GM23338 (cell line): ENCODE measurements at places on chromosomes 4 and X.
A peak's percentile ranks its signal among the peaks of the same experiment; 100 is the strongest.

DNA sequence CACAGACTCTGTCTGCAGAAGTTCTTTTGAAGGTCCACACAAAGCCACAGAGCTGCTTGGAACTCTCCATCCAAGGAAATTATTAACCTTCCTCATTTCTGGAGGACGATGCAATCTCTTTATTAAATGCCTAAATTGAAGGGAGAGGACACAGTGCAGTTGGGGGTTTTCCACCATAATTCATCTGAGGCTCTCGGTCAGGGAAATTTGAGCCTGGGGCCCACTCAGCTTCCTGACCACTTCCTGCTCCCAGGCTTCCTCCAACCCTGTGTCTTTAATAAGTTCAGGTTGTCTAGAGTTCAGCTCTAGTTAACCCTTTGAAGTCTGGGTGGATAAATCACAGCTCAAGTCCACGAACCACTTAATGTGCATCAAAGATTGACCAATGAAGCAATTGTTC is 58.5 kb downstream of the PRPS1 start:
- no peak for DNase-seq

DNA sequence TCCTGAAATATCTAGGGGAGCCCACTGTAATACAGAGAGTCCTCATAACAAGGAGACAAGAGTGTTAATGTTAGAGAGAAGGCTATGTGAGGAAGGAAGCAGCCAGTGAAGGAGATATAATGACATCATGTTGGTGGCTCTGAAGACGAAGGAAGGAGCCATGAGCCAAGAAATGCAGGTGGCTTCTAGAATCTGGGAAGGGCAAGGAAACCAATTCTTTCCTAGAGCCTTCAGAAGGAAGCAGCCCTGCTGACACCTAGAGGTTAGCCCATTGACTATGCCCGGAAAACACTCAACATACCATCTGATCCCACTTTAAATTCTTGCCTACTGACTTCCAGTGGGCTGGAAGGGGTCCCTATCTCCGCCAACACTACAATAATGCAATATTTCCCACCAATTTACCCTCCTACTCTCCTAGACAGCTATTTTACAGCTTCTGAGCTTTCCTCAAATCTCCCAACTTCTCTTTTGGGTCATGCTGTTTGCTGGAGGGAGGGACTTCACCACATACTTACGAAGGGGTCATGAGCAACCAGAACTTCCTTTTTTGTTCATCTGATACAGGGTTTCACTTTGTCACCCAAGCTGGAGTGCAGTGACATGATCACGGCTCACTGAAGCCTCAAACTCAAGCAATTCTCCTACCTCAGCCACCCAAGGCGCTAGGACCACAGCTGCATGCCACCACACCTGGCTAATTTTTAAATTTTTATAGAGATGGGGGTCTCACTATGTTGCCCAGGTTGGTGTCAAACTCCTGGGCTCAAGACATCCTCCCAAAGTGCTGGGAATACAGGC is 25.2 kb upstream of the G3BP2 start:
- peak; percentile 60 for DNase-seq

DNA sequence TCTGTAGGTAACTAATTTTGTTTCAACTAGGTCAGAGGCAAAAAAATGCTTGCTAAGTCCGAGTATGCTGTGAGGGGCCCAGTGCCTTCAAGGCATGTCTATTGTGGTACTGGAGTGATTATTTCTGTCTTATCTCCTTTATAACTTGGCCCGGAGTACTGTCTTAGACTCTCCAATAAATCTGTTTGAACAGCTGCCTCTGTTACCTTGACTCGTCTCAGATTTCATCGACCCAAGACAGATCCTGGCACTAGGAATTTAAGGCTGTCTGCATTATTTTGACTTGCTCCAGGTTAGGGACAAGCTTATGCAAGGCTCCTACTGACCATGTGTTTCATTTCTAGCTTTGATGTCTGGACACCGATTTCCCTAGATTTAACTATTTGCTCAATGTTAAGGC is 41.1 kb upstream of the NKAP start:
- DNase-seq, result no peak

DNA sequence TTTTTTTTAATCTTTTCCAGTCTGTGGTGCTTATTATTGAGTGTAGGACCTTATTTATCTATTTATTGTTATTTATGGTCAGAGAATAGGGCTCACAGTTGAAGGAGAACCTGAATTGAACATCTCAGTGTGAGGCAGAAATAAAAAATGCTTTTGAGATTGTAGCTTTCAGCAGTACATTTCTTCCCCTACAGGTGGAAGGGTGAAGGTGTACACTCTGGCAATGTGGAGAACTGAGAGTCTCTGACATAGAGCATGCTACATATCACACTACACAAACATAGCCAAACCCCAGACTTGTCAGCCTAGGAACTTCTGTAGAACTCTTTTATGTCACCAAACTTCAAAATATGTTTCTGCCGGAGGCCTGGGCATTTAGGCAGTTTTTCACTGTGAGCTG is 140.2 kb downstream of the STIM2 start:
- DNase-seq, result peak; percentile 25

GRCh38 chrX:13043138-13043537 is 1.3 kb downstream of the FAM9C start:
- DNase-seq, result no peak

GRCh38 chr4:165927815-165928214 is 54.8 kb downstream of the TLL1 start:
- DNase-seq, result no peak

DNA sequence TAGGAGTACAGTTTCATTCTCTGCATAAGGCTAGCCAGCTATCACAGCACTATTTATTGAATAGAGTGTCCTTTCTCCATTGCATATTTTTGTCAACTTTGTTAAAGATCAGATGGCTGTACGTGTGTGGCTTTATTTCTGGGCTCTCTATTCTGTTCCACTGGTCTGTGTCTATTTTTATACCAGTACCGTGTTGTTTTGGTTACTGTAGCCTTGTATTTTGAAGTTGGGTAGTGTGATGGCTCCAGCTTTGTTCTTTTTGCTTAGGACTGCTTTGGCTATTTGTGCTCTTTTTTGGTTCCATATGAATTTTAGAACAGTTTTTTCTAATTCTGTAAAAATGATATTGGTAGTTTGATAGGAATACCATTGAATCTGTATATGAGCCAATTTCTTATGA is 182.1 kb upstream of the DIAPH2 start:
- DNase-seq, result no peak

DNA sequence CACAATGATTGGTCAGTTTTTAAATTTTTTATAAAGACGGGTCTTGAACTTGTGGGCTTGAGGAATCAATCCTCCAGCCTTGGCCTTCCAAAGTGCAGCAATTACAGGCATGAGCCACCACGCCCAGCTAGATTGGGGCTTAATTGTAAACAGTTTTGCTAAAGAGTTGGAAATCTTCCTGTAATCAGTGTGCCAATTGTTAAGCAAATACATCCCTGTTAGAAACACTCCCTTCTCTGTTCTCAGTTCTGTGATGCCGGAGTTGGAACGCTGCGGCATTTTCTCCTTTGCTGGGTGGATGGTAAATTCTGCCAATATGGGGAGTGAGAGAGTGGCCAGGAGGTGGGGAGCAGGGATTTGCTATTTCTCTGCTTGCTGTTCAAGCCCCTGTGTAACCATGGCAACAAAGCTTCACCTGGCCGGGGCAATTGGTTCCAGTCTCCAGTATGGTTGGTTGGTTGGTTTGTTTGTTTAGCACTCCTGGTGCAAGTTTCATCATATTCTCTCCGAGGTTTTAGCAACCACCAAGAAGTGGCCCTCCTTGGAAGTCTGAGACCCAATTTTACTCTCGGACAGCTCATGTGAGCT is 3.0 kb upstream of the SPATA4 start:
- DNase-seq, result peak; percentile 65

DNA sequence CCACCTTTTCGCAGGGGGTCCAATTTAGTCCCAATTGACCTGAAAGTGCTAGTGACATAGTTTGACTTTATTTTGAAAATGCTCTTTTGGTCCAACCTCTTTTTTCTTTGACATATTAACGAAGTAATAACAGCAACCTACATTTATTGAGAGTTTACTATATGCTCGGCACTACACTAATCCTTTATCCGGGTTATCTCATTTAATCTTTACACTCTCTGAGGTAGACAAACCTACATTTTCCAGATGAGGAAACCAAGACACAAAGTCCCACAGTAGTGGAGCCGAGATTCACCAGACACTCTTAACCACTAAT is 307 bp upstream of the ATRX start:
- DNase-seq, result no peak

- DNase-seq, result no peak
Measured at GRCh38 chrX:936979-937769, 275.3 kb downstream of the CRLF2 start.

DNA sequence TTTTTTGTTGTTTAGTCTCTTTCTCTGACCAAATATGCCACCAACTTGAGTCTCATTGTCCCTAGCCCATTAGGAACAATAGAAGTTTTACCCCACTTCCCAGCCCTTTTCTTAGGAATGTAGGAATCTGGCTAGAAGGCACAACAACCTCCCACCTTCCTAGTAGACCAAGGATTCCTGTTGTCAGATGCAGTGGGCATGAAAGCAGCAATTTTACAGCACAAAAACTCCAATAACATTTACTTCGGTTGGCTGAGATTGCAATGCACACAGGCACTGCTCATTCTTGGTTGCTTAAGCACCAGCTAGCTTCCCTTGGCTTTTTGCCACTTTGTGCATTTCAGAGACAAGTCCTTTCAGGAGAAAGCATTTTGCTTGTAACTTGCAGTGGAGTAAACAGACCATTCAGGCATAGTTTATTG is 312.8 kb downstream of the TENM3 start:
- peak; percentile 86 for DNase-seq

GRCh38 chrX:139179592-139179991 is 350.9 kb upstream of the F9 start:
- no peak for DNase-seq

- DNase-seq, result no peak
Measured at GRCh38 chr4:4559596-4559995, 17.7 kb upstream of the STX18 start.

DNA sequence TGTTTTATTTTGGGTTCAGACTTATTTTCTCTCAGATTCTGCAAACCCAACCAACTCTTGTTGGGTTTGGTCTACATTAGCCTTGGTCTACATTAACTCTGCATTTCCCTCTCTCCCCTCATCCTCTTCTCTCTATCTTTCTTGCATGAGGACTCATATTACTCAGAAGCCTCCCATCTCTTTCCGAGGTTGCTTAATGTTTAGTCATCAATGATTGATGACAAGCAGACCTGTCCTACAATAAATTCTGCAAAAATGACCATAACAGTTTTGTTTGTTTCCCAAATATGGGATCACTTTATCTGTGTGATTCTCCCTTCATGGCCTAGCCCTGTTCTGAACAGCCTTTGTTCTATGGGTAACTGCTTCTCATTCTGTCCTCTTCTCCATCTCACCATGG is 75.2 kb downstream of the GABRB1 start:
- no peak for DNase-seq

DNA sequence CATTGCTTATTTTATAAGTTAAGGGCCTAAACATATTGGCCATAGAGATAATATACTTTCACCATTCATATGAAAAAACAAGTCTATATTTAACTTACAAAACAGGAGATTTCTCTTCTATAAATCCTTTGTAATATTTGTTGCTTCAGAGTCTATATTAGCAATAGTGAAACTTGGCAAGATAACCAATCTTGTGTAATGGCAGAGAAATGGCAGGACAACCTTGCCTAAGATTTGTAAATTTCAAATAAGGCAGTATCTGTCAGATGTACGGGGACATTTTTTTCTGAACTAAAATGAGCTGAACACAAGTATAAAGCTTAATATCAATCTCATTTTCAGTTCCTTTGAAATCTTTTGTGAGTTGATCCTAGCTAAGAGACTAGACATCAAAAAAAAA is 17.8 kb upstream of the CPEB2 start:
- no peak for DNase-seq

DNA sequence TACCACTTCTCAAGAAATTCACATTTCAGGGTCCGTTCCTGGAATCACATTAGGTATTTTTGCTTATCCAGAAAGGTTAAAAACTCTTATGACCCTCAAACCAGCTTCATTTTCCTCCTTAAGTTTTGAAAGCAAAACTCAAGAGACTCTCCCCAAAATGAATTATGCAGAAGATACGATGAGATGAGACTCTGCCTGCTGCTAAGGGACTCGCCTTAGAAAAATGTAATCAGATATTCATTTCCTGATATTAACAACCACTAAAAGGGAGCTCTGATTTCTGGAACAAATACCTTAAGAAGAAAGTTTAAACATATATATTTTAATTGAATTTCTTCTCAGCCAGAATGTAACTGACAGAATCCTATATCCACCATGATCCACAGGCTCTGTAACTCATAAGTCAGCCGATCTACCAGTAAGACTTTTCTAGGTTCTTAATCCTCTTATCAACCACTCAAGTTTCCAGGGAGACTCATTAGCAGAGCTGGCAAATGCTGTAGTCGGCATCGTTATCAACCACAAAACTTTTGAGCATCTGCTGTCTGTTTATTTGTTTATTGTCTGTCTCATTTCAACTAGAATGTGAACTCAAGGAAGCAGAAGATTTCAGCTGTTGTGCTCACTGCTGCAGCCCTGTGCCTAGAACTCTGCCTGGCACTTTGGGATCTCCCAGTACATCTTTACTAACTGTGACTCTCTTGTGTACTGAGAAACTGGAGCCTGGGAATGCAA is 112.5 kb downstream of the LDB2 start:
- DNase-seq, result no peak

DNA sequence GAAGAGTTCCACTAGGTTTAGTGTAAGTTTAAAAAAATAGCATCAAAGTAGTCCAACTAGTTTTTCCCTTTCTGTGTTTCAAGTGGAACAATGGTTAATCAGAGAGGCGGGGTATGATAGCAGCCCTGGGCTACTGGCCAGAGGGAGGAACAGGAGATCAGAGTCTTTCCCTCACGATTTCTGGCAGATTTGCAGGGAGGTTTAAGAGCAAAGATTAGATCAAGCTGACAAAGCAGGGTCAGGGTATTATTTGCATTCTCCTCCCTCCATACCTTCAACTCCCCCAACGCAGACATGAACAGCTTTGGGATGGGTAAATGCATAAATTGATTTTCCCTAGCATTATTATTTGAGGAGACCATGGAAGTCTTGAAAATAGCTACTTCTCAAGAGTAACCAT is 277.6 kb upstream of the DIAPH2 start:
- peak; percentile 17 for DNase-seq
